ENCODE measurements at places on chromosomes 5 and 9.
A peak's percentile ranks its signal among the peaks of the same experiment; 100 is the strongest.

GRCh38 chr5:124663101-124663506, 83.3 kb downstream of the ZNF608 start:
- no peak for DNase-seq

GRCh38 chr5:120803282-120803681, 339.2 kb downstream of the PRR16 start:
- DNase-seq = peak; percentile 38

DNA sequence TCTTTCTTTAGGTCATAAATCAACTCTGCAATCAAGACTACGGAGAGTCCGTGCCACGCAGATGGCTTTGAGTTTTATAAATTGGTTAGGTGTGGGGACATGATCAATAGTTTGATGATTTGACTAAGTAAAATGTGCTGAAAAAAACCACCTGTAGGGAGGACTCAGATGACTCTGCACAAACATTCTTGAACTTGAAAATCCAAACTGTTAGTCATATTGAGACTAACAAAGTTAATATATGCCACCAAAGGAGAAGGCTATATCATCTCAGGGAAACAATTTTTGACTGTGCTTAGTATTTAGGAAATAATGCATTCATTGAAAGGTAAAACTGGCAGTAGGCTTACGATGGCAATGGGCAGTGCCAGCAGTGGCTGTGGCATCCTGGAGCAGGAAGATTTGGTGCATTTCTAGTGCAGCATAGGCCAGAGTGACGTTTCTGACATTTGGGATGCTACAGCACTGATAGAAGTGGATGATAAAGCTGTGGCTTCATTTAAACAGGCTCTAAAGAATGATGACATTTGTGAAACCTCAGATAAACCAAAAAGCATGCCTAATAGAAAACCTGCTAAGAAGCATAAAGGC, 291.1 kb downstream of the MLLT3 start:
- DNase-seq = no peak

DNA sequence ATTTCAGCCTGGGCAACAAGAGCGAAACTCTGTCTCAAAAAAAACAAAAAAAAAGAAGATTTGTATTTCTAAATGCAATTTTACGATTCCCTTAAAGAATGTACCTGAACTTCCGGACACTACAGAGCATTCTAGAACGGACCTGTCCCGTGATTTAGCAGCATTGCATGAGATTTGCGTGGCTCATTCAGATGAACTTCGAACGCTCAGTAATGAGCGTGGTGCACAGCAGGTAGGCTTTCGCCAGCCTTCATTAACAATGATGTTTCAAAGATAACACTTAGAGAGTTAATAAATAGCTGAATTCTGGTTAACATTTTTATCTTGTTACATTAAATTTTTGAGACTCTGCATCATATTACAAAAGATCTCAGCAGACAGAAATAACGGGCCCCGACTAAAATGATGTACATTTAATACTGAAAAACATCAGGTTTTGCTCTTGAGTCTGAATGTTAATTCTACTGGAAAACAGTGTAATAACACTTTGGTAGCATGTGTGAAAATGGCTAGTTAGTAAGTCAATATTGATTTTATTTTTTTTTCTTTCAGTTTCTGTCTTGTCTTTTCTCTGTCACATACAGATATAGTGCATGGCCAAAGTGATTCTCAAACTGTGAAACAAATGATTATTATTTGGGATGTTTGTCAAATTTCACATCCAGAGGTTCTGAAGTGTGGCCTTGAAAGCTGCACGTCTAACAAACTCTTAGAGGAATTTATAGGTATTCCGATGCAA, 23.3 kb downstream of the CCNH start:
- DNase-seq = no peak

DNA sequence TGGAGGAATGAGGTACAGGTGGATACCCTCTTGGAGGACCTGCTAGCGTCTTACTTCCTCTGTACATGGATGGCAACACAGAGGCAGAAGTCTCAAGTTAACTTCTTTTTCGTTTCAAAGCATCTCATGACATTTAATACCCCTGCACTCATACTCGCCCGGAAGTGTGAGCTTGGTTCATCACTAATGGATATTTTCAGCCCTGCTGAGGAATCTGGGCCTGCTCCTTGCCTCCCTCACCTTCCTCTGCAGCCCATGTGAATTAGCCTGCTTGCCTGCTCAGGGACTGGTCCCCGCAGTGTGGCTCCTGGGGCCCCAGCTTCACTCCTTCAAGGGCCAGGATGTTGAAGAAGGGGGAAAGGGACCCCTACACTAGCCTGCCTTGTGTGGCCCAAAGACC, 34.1 kb downstream of the GADD45G start:
- DNase-seq = no peak

DNA sequence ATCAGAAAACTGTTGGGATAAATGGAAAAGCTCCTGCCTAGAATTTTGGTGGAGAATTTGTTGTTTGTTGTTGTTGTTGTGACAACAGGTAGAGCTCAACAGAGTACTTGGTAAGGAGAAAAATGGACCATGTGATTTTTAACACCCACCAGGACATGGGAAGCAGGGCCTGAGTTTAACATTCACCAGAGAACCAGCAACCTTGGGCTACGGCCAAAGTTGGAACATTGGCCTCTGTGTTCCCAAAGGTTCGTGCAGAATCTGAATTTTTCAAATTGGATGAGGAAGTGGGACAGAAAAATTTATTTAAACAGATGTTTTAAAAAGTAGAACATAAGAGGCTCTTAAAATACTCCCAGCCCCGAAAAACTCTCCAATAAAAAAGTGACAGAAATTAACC, 127.0 kb downstream of the GNA14 start:
- DNase-seq = no peak

DNA sequence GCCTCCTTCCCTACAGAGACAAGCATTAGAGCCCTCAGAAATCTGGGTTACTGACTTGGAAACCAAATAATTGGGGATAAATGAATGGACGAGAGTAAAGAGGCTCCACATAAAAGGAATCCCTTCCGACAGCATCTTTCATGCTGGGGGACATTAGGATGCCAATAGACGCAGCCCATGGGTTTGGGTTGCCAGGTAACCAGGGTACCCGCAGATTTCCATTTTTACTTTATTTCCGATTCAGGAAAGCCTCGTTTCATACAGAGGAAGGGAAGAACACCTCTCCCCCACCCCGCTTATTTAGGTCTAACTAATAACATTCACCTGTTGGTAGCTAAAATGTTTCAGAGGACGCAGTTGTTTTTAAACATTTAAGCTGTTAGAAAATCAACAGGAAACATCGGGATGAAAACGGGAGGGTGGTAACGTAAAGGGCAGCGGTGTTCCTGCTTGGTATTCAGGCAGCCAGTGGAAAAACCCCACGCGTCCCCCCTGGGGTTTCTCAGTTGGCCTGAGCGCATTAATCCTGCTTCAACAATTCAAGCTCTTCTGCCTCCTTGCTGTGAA, 179.5 kb downstream of the YTHDC2 start:
- DNase-seq = no peak

DNA sequence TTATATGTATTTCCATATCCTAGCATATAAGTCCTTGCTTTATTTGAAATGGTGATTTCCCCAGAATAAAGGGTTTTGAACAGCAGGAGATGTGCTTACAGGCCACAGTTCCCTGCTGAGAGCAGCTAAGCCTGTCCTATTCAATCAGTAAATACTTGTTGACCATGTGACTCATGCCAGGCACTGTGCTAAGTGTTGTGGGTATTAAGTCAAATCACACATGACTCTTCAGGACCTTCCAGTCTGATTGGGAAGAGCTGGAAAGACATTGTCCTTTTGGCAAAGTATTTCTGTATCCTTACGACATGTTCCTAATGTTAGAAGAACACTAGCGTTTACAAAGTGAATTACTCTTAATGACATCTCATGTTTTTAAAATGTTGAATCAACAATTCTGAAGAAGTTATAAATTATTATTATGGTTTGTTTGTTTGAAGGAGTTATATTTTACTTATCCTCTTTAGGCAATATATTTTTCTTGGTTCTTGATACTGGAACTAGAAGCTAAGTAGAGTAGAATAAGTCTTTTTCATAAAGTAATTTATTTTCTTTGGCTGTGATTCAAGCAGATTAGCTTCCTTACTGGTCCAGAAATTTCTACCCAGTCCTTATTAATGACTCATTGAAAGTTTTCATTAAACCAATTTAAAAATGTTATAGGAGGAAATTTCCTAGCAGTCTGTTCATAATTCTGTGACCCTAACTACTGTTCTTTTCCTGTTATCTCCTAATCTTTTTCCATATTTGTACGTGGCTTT, 82.1 kb downstream of the GAPVD1 start:
- DNase-seq = peak; percentile 63

GRCh38 chr9:34985311-34985899, 4.1 kb upstream of the DNAJB5 start:
- DNase-seq = peak; percentile 61

GRCh38 chr5:57527870-57528269, 45.3 kb upstream of the ACTBL2 start:
- no peak for DNase-seq

DNA sequence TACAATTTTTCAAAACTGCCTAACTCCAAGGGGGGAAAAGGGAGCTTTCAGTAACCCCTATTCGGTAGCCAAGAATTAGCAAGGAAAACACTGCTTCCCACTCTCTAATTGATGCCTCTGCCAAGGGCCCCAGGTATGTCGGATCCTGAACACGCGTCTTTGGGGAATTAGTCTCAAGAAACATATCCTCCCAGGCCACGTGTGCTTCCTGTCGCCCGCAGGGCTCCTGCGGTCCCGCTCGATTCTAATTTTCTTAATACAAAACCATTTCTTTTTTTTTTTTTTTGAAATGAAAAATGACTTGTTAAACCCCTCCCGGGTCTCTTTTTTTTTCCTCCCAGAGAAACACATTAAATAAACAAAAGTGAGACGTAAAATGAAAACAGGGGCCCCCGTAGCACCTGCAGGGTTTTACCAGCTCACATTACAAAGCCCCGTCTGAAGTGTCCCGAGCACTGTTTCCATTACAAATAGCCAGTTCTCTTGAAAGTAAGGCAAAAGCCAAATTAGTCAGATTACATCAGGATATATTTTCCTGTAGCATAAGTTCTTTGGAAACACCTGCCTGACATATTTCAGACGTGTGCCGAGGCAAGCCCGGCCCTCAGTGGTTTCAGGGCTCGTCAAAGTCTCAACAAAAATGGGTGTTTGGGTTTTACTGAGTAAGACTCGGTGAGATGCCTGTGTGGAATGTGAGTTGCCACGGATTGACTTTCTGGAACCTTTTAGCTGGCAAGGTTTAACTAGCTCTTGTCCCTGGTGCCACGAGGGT, 21.5 kb downstream of the SMIM23 start:
- DNase-seq = peak; percentile 8

GRCh38 chr5:16897284-16897704, 38.8 kb downstream of the MYO10 start:
- peak; percentile 99 for DNase-seq

DNA sequence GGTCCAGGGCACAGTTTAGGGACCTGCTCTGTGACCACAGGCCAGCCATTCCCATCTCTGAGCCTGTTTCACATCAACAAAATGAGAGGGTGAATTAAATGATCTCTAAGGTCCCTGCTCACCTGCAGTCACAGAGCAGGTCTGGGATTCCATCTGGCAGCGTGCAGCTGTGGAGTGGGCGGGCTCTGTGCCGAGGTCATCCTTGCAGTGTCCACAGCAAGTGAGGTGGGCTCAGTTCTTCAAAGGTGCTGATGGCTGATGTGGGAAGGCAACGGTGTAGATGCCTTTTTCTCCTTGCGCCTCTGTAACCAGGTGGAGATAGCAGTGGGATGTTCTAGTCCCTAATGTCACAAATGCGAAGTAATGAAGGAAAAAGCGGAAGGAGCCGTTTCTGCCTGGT, 11.9 kb downstream of the OR2V1 start:
- no peak for DNase-seq

DNA sequence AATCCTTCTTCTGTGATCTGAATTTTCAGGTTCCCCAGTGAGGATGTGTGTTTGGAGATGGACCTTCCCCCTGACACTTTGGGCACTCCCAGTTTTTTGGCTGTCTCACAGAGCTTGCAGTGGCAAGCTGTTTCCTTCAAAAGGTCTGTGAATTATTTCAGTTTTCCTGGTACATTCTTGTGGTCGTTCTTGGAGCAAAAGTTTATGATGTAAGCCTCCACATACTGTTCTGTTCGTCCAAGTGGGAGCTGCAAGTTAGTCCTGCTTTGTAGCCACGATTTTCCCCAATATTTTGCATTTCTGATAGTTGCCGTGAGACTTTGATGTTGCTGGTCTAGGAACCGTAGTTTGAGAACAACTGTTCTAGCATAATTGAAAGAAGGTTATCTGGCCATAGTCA, 88.3 kb downstream of the MTAP start:
- peak; percentile 58 for DNase-seq

GRCh38 chr5:174324680-174325079, 279.2 kb downstream of the NSG2 start:
- DNase-seq = peak; percentile 69

- peak; percentile 38 for DNase-seq
These were observed 24.2 kb downstream of the TCF7 start for GRCh38 chr5:134138416-134139376.

GRCh38 chr9:80143899-80144298, 572.1 kb downstream of the TLE4 start:
- no peak for DNase-seq

Data from amniotic epithelial cell (primary cell).